T-helper 22 cell (primary cell): ENCODE measurements at places on chromosomes 3 and 15.

DNA sequence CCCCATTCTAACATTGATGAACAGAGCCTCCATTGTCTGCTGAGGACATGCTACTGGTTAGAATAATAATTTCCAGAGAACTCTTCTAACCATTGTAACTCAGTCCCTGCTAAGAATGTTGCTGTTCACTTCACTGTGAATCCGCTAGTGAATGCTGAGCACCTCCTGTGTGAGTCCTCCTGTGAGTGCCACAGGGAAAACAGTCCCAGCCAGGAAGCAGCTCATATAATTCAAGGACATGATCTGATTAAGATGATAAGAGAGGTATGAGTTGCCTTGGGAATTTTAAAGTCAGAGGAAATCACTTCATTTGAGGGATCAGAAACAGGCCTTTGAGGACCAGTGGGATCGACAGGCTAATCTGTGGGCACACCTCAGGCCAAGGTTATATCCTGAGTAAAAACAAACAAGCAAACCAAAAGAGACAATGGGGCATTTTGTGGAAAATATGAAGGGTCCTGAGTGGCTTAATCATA lies 33.9 kb upstream of the GPR160 start:
- DNase-seq: no peak

GRCh38 chr15:101489237-101489598 lies 289 bp downstream of the PCSK6 start:
- DNase-seq: no peak

- DNase-seq: no peak
Measured at GRCh38 chr3:188019727-188020126, 134.2 kb upstream of the LPP start.

GRCh38 chr3:85495602-85496001 lies 536.8 kb downstream of the CADM2 start:
- DNase-seq: no peak

GRCh38 chr15:25792128-25792527 lies 71.0 kb downstream of the ATP10A start:
- DNase-seq: no peak

DNA sequence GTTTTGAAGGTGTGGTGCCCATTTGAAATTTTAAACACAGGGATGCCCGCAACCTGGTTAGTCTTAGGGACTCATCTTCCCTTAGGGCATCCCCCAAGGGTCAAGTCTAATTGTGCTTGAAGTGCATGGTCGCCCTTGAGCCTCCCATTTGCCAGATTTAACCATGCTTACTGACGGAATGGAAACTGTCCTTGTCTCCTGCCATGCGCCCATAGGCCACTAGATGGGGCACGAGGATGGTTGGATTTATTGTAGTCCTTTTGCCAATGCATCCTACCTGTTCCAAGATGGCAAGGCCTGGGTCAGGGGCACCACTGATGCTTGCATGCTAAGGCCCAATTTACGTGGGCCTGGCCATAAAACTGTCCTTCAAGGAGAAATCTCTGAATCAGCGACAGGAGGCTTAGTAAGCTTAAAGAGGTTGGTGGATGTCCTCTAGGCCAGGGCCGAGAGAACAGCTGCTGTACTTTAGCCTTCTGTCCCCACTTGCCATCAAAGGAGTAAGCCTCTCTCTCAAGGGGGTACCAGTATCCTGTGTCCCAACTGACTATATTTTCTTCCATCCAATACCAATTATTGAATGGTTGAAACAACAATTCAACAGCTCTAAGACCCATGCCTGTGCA lies 355.4 kb downstream of the OTOL1 start:
- DNase-seq: no peak

GRCh38 chr15:70264738-70265465 lies 167.2 kb upstream of the TLE3 start:
- DNase-seq: no peak

GRCh38 chr3:102176333-102177050 lies 258.3 kb upstream of the ZPLD1 start:
- DNase-seq: no peak

DNA sequence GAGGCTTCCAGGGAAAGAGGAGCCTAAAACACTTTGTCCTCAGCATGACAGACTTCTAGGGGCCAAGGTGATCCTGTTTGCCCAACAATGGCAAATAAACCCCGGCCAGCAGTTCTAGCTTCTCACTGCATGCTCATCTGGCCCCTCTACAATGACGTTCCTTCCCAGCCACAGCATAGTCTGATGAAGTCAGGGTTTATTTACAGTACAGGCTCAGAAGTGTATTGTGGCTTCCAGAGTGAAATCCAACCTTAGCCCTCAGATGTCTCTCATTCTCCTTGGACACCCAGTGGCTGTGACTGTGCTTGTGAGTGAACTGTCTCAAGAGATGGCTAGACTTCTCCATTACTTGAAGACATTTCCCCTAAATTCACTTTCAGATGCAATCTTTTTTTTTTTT lies 40.8 kb downstream of the BFSP2 start:
- DNase-seq: no peak

DNA sequence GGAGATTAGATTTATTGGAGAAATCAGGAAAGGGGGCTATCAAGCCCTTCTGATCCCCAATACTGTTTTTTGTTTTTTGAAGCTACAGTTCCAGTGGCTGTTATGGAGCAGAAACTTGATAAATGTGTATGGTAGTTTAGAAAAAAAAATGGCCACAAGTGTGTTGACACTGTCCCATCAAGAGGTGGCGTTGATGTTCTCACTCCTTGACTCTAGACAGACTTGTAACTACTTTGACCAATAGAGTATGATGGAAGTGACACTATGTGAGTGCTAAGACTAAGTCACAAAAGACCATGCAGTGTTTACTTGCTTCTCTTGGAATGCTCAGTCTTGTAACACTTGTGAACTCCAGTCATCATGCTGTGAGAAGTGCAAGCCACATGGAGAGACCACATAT lies 356.7 kb downstream of the PDCD6IP start:
- no peak for DNase-seq
